Right ventricle myocardium superior (tissue), 1 donor: ENCODE measurements at places on chromosomes 3 and 15. TPM values are rescaled to one million over a fixed set of nuclear protein-coding genes. Genes with fewer than 3 reads are reported as not detected.

- DNase-seq, result no peak
Measured at GRCh38 chr15:57377478-57377847, 1.2 kb downstream of the CGNL1 start.

DNA sequence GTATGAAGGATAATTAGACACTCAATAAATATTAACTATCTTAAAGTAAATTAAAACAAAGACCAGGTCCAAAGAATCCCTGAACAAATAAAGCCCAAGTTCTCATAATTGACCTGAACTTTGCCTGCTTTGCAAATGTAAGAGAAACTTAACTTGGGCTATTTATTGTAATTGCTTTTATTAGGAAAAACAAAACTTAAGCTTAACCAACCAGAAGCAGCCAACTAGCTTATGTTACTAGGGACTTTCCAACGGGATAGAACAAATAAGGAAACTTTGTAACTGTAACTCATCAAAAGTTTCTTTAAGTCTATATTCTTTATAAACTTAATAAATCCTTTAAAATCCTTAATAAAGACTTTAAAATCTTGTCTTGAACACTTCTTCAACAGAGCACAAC, 48.4 kb downstream of the C3orf38 start:
- DNase-seq, result no peak

- no peak for DNase-seq
Measured at GRCh38 chr15:73583544-73583943, 49.6 kb downstream of the NPTN start.

- no peak for DNase-seq
Measured at GRCh38 chr3:181859518-181859917, 147.8 kb downstream of the SOX2 start.

DNA sequence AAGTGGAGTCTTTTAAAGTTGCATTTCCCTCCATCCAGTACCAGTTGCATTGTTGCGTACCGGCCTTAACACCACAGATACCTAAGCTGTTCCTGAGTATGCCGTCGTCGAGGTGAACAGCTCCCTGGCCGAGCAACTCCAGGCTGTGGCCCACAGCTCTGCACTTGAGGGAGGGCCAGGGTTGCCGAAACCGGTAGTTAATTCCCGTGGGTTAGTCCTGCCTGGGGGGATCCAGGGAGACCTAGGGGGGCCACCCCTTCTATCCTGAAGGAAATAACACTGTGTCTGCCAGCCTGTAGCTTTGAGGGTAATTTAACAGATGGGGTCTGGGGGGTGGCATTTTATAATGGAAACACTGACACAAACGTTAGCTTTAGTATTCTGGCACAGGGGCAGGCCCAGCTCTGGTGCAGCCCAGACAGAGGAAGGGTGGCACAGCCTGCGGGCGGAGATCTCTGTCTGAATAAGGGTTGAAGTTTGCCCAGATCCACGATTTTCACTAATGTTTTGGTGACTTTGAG, 60.8 kb downstream of the RGMA start:
- DNase-seq, result no peak

DNA sequence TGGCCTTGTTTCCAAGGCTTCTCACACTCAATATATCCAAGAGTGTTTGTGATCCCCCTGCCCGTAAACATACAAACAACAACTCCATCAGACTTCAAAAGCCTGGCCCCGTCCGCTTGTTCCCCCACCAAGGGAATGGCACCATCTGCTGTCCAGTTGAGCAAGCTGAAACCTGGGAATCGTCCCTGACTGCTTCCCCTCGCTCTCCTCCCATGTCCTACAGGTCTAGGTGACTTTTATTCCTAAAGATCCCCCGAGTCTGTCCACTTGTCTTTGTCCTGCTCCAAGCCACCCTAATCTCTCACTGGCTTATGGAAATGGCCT, 27.9 kb upstream of the FAM174B start:
- peak; percentile 52 for DNase-seq

DNA sequence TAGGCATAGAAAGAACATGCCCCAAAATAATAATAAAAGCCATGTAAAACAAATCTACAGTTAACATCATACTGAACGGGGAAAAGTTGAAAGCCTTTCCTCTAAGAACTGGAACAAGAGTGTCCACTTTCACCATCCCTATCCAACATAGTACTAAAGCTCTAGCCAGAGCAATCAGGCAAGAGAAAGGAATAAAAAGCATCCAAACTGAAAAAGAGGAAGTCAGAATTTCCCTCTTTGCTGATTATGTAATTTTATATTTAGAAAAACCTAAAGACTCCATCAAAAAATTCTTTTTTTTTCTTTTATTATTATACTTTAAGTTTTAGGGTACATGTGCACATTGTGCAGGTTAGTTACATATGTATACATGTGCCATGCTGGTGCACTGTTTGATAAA, 661.6 kb upstream of the CBLB start:
- no peak for DNase-seq

- no peak for DNase-seq
Measured at GRCh38 chr3:127012091-127012490, 29.2 kb downstream of the PLXNA1 start.

DNA sequence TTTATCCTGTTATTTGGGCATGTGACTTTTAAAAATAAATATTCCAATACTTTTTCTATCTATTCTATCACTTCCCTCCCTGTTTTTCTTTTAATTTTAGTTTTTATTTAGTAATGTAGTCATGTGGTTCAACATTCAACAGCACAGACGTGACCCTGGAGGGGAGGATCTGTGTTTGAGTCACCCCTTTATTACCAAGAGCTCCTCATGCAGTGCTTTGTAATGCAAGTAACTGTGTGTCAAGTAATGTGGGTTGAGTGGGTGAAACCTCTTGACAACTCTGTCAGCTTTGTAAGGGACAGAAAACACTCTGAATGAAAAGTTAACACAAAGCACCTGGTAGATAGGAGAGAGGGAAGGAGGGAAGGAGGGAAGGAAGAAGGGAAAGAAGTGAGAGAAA, 89.7 kb upstream of the FGF12 start:
- DNase-seq, result no peak

GRCh38 chr3:46905661-46906451, 28.3 kb downstream of the PTH1R start:
- DNase-seq, result no peak

DNA sequence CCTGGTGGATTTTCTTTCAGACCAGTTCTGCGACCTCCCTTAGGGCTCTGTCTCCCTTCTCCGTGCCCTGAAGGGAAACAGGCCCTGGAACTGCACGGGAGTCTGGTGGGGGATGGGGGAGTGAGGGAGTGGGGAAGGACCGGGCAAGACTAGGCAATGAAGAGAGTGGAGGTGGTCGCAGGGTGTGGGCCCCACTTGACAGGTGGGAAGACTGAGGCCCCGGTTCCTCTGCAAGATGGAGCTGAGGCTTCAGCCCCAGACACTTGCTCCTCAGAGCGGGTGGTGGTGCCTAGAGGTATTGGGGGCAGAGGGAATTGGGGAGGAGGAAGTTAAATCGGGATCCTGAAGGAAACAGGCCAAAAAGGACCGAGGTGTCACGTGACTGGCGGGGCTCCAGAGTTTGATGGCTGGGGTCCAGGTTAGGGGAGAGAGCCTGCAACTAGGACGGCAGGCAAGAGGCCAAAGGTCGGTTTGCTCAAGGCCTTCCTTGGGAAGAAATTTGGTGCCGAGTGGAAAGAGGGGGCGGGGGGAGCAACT, 597 bp upstream of the CAMK1 start:
- peak; percentile 94 for DNase-seq

GRCh38 chr3:129593595-129594339, 12.7 kb downstream of the PLXND1 start:
- no peak for DNase-seq

DNA sequence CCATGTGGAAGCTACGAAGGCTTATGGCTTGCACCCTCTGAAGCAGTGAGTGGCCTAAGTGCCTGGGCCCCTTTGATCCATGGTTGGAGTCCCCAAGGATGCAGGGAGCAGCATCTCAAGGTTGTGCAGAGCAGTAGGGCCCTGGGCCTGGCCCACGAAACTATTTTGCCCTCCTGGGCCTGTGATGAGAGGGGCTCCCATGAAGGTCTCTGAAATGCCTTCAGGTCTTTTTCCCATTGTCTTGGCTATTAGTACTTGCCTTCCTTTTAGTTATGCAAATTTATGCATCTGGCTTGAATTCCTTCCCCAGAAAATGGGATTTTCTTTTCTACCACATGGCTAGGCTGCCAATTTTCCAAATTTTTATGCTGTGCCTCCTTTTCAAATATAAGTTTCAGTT, 158.8 kb upstream of the MME start:
- DNase-seq, result no peak

DNA sequence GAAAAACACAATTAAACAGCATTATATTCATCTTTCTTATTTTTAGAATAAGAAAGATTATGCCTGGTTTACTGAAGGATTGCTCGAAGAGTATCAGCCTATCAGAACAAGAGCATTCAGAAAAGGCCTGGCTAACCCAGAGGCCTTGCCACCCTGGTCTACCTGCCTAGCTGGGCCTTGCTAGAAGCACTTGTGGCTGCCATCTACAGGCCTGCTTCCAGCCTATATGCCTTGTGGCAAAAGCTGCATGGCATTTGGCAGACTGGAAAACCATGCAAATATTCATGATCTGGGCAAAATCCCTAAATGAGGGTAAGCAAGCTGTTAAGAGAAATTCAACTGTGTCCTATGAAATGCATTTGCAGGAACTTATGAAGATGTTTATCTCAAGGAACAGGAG, 9.3 kb upstream of the ATP13A4 start:
- no peak for DNase-seq

- DNase-seq, result no peak
Measured at GRCh38 chr3:126897943-126898342, 85.0 kb upstream of the PLXNA1 start.

- DNase-seq, result no peak
Measured at GRCh38 chr3:17634964-17635363, 107.5 kb downstream of the TBC1D5 start.

- DNase-seq, result no peak
Measured at GRCh38 chr15:65208647-65209046, 2.6 kb downstream of the CILP start.

DNA sequence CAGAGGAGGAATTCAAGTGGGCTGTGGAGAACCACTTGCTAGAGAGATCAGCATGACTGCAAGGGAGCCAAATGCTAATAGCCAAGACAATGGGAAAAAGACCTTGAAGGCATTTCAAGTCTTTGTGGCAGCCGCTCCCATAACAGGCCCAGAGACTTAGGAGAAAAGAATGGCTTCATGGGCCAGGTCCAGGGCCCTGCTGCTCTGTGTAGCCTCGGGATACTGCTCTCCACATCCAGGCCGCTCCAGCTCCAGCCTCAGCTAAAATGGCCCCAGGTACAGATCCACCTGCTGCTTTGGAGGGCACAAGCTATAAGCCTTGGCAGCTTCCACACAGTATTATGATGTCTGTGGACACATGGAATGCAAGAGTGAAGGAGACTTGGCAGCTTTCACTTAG, 157.7 kb downstream of the NECTIN3 start:
- DNase-seq, result no peak

Gene ASB14
- total RNA-seq, result 13.4 TPM

Gene DGKG
- 30.8 TPM for total RNA-seq

Gene GOLGA8T
- not detected for total RNA-seq

Gene CLDN1
- total RNA-seq, result not detected

Gene SCN5A
- 162 TPM for total RNA-seq

Gene POLQ
- 0.43 TPM for total RNA-seq

Gene MINAR1
- total RNA-seq, result 0.03 TPM

Gene RYR3
- total RNA-seq, result not detected

Gene C3orf70
- 1.5 TPM for total RNA-seq

Gene LRIG1
- total RNA-seq, result 93.9 TPM

Gene DUOXA1
- total RNA-seq, result 0.56 TPM
